Activated gamma-delta T cell treated with Interleukin-2 at 50 U/mL for 16 hours (primary cell): ENCODE measurements at places on chromosomes 3 and 15.

DNA sequence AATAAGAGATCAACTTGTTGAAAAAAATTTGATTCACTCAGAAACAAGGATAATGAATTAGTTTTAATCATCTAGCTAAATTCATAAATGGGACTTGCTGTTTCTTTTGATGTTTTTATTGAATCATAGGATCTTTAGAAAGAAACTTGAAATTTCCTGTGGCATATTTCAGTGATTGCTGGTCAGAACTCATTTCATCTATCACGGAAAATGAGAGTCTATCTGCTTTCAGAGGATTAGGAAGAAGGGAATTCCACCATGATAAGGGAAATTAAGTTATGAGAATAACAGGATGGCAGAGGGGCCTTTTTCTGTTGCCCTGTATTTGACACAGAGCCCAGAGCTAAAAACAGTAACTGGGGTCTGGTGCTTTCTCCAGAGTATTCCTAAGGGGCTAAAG, 44.9 kb upstream of the CCNL1 start:
- DNase-seq: no peak

- DNase-seq: no peak
Measured at GRCh38 chr3:32502946-32503286, 264 bp upstream of the CMTM6 start.

- DNase-seq: no peak
Measured at GRCh38 chr15:37056177-37057121, 43.9 kb downstream of the MEIS2 start.

- no peak for DNase-seq
Measured at GRCh38 chr3:182509844-182510460, 283.4 kb upstream of the ATP11B start.

GRCh38 chr3:70863049-70863448, 550.6 kb upstream of the MDFIC2 start:
- DNase-seq: no peak

- no peak for DNase-seq
Measured at GRCh38 chr3:30750967-30751366, 143.5 kb downstream of the GADL1 start.

- peak; percentile 53 for DNase-seq
Measured at GRCh38 chr3:14377838-14378169, 24.6 kb upstream of the SLC6A6 start.

DNA sequence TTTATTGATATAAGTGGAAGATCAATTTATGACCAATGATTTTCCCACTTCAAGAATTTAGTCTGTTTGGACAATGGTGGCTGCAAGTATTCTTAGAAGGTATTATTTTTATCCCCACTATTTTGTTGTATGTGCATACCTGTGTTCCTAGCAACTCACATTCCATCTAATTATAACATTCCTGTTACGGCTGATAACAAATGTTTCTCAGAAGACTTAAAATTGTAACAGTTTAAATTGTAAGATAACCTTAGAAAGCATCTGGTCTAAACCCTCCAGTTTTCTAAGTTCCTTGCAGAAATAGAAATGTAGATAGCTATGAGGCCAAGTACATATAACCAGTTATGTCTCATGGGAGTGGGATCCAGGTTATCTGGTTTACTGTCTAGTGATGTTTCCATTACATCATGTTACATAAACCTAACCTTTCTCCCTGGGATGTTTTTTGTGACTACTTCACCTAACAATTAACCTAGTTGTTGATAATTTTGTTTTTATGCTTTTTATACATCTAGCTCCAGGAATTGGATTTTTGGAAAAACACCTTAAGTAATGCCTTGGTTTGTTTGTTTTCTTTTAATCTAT, 11.1 kb upstream of the MFN1 start:
- no peak for DNase-seq
